AG09309 (cell line): ENCODE measurements at places on chromosomes 5 and 9.

- no peak for DNase-seq
These were observed 17.5 kb upstream of the CCL28 start for GRCh38 chr5:43429706-43430105.

DNA sequence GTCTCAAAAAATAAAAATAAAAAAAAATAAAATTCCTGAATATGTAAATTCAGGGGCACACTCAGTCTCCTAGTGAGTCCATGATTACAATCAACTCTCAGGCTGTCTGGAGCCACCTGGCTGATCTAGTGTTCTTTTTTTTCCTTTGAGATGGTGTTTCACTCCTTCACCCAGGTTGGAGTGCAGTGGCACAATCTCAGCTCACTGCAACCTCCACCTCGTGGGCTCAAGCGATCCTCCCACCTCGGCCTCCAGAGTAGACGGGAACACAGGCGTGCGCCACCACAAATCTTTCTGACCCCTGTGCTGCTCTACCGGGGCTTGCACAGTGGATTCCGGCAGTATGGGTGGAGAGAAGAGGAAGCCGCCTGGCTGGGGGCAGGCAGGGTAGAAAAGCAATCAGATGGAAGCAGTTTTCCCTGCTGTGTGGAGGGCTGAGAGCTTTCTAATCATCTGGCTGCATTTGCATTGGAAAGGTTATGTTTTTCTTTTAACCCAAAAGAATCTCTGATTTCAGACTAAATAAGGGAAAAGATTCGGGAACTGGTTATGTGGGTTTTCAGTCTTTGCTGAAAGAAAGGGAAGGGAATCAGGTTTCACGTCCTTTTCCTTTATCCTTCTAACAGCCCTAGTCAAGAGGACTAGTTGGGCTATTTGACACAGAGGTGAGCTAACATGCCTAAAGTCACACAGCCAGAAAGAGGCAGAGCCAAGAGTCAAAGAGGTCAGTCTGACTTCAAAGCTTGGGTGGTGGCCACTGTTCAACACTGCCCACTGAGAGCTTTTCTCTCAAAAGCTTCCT, 26.3 kb upstream of the CORO2A start:
- DNase-seq, result no peak

DNA sequence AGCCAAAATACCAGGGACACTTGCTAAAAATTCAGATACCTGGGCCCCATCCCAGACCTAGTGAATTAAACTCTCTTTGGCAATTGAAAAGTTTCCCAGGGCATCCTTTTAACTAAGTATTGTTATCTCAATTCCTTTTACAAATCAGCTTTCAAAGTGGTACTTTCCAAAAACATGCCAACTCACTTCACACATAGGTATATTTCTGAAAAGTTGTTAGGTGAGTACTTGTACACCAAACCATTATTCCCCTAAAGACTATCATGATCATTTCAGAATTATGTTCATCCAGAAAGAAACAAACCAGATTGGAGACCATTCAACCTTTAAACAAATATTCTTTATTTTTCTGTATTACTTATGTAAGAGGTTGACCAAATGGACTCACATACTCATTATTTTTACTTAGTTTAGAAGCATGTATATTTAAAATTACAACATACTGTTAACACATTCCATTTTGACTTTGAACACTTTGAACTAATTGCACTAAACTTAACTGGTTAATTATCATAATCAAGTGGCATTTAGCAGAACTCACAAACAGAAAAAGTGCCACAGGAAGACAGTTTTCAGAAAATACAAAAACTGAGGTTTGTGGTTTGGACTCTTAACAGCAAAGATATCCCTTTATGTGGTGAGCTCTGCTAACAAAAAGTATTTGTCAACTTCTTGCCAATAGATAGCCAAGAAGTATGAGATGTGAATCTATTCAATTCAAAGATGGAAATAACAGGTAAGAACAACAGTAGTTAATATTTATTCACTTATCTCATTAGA, 40.7 kb downstream of the KIAA0825 start:
- no peak for DNase-seq

GRCh38 chr9:8895861-8896224, 1096.3 kb upstream of the DMAC1 start:
- DNase-seq, result peak; percentile 11

DNA sequence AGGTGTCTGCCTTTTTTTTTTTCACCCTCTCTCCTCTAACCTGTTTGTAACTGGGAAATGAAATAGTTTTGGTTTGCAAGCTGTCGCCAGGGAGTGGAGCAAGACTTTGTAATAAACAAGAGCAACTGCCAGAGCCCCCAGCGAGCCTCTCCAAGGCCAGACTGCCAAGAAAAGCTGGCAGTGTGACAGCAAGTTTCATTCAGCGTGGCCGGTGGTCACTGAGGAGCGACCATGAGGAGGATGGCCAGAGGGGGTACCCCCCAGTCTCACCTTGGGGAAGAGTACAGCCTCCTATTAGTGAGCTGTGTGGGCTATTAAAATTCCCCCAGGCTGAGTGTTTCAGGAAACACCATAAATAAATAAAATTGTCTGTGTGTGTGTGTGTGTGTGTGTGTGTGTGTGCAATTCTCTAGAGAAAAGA, 49.9 kb downstream of the ZFAND5 start:
- DNase-seq, result peak; percentile 27

GRCh38 chr5:146209714-146210113, 6.3 kb downstream of the RBM27 start:
- DNase-seq, result no peak

DNA sequence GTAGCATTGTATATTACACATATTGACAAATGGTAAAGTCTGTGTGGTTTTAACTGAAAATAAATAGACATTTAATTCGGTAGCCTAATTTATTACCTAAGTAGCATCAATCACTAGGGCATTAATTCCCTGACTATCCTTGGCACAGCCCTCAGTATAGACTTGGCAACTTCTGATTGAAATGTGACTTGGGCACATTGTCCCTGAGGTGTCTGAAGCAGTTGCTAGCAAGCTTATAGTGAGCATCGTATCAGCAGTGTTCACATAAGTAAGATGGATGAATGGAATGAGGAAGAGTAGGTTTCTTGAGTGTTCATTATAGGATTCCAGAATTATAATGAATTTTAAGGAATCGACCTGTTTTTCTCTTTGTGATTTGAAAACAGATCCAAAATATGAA, 16.1 kb downstream of the LURAP1L start:
- DNase-seq, result no peak

- DNase-seq, result no peak
These were observed 7.0 kb upstream of the RASA1 start for GRCh38 chr5:87260604-87261192.

DNA sequence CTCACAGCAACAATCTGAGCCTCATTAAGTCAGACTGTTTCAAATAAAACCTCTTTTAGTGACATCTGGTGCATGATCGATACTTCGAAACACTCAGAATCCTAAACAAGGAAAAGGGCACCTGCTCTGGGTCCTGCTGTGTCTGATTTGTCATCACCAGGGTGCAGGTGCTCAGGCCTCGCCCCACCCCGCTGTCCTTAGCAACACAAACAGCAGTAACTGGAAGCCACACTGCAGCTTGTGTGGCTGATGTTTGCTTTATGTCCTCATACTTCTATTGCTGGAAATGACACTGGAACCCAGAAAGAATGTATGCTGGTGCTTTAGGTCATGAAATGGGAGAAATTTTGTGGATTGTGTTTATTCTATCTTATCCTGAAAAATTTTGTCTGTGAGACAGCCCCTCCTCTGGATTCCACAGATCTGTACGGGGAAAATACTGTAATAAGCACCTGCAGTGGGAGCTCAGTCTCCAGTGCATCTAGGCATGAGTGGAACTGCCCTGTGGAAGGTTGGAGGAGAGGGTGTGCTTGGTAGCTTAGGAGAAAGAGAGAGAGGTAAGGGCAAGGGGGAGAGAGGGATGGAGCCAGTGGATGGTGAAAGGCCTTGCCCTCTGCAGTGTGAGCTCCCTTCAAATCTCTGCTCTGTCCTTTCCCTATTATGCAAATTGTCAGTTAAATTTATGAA, 284.2 kb downstream of the SMARCA2 start:
- DNase-seq, result no peak

GRCh38 chr5:35819026-35819425, 37.7 kb upstream of the IL7R start:
- DNase-seq, result no peak

DNA sequence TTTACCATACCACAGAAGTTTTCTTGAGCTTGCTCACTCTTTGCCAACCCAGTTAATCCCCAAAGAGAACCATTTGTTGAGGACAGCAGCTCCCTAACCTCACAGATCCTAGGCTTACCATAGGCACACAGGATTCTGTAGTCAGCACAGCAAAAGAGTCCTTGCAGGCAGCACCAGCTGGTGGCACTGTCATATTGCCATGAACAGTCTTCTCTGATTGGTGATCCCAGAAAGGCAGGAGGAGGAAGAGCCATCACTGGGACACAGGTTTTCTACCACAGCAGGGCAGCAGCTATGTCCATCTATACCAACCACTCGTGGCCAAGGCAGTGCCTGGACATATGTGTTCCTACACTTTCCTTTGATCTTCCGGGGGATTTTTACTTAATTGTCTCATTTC, 297.1 kb upstream of the CD180 start:
- DNase-seq, result no peak

GRCh38 chr9:136782452-136782851, 8.7 kb upstream of the TMEM141 start:
- DNase-seq, result no peak

- DNase-seq, result no peak
These were observed 17.6 kb upstream of the LCP2 start for GRCh38 chr5:170315154-170315553.

DNA sequence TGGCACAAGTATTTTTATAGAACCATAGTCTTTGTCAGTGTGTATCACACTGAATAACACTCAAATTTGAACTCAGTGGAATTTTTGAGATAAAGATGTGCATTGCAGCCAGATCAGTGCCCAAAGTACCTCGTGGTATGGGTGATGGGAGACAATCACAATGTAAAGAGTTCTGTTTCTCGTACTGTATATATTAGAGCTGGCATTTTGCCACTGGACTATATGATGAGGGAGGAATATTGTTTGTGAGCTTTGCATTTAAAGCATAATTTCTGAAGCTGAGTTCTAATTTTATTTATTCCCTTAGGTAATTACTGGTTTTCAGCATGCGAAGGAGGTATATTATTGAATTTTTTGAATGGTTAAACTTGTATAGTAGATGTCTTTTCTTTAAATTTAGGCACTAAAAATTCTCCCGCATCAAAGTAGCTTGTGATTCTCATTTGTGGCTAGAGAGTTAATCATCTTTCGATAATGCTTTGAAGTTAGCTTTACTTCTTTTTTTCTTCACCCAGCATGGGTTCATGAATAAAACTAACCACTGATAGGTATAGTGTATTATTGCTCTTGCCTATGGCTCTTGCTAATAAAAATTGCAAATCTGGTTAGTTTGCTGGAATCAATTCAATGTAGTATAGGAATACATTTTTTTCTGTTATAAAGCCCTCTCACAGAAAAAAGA, 43.1 kb downstream of the PAM start:
- DNase-seq, result no peak

DNA sequence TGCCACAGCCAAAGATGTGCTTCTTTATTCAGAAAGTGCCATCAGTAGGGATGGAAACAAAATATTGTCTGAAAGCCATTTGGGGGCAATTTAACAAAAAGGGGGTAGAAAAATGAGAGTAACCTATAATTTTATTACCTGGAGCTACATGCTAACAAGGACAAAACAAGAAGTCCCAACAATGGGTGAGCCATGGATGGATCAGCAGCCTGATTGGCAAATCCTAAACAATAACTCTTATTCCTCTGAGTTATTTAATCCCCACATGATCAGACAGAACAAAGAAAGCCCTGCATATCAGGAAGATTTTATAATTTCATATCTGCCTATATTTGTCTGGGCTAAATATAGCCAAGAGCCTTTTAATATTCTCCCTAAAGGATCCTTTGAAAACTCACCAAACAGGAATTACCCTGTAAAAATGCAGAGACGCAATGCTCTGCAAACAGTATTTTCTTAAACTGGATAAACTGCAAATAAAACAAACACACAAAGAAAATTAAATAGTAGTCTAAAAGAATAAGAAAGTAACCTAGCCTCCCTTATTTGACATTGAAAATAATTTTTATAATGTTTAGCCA, 483.4 kb downstream of the ZNF608 start:
- no peak for DNase-seq

GRCh38 chr5:134825212-134825611, 20.6 kb upstream of the C5orf24 start:
- no peak for DNase-seq

DNA sequence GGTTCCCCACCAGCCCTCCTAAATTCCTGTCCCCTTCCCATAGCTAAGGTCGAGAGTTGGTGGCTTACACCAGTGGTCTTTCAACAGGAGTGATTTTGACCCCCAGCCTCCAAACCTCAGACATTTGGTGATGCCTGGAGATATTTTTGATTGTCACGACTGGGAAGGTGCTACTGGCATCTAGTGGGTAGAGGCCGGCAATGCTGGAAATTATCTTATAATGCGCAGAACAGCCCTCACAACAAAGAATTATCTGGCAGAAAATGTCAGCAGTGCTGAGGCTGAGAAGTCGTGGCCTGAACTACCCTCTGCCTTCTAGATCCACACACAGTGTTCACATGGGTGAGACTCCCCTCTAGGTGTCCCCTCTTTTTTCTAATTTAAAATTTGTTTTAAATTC, 69.6 kb downstream of the IL31RA start:
- DNase-seq, result no peak

GRCh38 chr5:96834016-96834415, 26.3 kb upstream of the ERAP1 start:
- DNase-seq, result no peak

GRCh38 chr5:87746341-87746740, 333.6 kb upstream of the CCNH start:
- no peak for DNase-seq

- no peak for DNase-seq
These were observed 285.3 kb downstream of the ENC1 start for GRCh38 chr5:74355041-74355824.

DNA sequence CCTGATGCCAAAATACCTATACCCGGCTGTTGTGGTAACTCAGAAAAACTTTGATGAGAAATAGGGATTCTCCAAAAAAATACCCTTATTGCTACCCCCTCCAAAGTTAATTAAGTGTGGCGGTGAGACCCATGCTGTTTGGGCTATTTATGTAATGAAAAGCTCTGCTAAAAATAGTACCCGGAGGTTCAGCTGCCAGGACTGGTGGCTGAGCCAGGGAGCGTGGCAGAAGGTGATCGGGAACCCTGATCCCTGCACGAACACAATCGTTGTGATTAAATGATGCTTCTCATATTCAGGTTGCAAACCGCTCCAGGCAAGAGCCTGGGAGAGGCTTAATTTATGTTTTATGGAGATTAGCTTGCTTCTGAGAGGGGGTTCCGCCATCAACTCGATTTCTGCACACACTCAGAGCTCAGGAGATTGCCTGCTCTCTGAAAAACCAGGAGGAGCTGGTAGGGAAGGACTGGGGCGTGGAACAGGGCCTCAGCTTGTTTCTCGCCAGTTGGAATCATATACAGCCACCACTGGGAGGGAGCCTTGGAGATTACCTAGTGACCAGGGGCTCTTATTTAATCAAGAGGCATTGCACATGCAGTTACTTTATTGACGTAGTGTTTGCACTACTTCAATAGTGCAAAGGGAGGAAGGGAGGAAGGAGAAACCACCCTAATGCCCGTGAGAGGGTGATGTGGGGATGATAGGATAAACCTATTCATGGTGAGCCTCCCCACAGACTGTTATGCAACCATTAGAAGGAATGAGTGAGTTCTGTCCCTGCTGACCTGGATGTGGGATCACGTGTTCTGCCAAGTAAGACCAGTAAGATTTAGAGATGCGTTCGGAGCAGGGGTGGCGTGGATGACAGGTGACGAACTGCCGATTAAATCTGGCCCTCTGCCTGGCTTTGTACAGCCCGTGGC, 23.4 kb downstream of the HRH2 start:
- DNase-seq, result no peak

- no peak for DNase-seq
These were observed 427.2 kb downstream of the SPOCK1 start for GRCh38 chr5:137071931-137072330.
